ENCODE measurements at places on chromosomes 6 and 20.

DNA sequence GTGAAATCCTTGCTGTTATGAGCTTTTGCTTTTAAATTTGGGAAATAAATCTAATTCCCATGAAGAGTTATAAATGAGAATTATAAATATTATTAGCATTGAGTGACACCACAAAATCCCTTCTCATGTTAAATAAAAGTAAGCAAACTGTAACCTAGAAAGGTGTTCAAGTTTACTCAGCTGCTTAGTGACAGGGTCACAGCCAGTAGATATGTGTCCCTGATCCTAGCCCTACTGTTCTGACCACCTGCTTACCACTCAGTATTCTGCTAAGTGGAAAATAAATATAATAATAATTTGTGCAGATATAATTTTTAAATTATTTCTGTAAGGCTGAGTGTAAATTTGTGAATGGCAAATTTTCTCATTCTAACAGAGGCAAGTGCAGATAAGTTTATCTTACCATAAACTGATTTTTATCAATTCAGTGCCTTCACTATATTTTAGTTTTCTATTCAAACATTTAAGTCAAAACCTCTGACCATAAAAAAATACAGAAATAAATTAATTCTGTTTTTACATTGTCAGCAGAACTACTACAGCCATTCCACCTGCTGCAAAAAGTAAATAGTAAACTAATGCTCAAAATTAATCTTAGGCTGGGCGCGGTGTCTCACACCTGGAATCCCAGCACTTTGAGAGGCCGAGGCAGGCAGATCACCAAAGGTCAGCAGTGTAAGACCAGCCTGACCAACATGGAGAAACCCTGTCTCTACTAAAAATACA lies 118.2 kb downstream of the TENT5A start:
- ATAC-seq: no peak

DNA sequence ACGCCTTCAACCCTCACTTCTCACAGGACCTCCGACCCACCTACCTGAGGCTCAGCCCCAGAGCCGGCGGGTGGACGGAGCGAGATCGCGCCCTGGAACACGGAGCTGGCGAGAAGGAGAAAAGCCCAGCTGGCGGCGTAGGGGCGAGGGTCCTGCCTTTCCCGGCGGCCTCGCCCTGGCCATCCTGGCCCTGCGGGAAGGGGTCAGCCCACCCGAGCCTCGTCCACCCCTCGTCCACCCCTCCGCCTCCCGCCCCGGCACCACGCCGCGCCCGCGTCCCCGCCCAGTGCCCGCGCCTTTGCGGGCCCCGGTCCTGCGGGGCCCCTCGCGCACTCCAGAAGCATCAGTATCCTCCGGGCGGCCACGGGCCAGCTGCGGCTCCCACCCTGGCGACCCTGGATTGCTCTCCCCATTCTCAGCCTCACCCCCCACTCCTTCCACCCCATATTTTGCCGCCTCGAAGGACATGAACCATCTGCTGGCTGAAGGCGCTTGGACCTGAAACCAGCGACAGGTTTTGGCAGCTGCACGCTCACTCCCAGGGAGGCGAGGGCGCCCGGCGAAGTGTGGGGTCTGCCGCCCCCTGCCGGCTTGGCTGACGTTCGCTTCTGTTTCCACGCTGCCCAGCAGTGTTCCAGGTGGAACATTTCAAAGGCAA lies 65.1 kb downstream of the PLG start:
- ATAC-seq: peak; percentile 98

DNA sequence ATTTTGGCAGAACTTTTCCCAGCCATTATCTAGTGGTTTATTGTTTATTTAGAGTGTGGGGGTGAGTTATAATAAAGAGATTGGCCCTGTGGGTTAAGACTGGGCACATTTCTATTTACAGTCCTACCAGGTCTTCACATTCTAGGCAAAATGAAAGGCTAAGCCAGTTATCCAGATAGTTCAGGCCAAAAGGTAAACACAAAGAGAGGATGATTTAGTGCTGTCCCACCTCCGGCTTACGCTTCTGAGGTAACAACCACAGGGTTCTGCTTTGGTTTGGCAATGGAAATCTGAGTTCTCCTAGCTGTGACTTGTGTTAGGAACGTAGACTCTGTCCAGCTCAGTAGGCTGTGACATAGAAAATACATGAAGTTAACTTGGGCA lies 50.3 kb upstream of the PTPRK start:
- ATAC-seq: no peak

- peak; percentile 39 for ATAC-seq
Observed at GRCh38 chr20:9500121-9500520, 14.3 kb upstream of the LAMP5 start.

- peak; percentile 79 for ATAC-seq
Observed at GRCh38 chr6:14984519-14984853, 261.4 kb upstream of the JARID2 start.

- no peak for ATAC-seq
Observed at GRCh38 chr20:11067359-11067758, 393.6 kb upstream of the JAG1 start.

- no peak for ATAC-seq
Observed at GRCh38 chr20:47503685-47504084, 2.0 kb downstream of the NCOA3 start.

DNA sequence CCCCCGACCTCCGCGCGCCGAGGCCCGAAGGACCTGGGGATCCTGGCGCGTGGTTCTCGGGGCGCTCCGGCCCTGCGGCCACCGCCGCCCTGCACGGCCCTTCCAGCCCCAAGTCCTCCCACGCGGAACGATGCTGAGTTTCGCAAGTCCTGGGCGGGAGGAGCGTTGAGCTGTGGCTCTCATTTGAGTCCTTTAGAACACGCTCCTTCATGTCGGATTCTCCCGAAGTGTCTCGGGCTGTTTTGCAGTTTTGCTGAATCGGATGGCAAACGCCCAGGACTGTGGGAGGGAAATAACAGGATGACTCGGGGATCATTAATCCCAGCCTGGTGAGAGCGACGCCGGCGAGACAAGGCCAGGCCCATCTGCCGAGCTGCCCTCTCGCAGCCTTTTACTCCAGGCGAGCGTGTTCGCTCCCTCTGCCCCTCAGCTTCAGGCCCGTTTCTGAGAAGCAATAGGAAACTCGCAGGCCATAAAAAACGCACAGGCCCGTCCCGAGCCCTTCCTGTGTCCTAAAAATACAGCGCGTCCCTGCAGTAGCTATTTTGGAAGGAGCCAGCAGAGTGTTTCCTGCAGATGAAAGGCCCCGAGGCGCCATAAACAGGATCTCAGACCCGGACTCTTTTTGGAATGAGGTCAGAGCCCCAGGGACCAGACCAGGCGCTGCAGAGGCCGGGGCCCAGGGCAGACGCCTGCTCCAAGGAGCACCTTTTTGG lies 153.5 kb downstream of the DLL1 start:
- ATAC-seq: peak; percentile 32

DNA sequence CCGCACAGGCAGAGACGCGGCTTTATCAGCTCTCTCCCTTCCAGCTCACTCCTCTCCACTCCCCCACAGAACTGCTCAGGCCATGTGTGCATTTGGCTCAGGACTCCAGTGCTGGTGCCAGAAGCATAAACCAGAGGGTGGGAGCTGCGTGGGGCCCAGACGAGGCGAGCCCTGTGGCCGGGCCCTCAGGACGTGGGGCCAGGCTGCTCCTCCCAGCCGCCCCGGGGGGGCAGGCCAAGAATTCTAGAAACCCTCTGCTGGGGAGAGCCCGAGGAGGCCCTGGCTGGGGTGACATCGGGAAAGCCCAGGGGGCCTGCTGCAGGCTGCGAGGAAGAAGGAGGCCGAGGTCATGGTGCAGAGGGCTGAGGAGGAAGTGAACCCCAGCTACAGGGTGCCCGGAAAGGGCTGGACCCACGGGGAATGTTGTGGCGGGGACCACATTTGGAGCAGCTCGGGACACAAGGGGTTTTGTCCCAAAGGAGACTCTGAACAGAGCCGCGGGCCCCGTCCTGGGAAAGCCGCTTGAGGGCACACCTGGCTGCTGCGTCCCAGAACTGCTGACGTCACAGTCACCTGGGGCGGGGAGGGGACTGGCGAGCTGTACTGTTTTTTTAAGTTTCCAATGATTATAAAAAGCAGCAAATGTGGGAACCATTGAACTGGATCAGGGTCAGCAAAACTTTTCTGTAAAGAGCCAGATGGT lies 107.1 kb downstream of the BANF2 start:
- ATAC-seq: peak; percentile 18

GRCh38 chr6:105135907-105136430 lies 43.8 kb downstream of the POPDC3 start:
- ATAC-seq: no peak

DNA sequence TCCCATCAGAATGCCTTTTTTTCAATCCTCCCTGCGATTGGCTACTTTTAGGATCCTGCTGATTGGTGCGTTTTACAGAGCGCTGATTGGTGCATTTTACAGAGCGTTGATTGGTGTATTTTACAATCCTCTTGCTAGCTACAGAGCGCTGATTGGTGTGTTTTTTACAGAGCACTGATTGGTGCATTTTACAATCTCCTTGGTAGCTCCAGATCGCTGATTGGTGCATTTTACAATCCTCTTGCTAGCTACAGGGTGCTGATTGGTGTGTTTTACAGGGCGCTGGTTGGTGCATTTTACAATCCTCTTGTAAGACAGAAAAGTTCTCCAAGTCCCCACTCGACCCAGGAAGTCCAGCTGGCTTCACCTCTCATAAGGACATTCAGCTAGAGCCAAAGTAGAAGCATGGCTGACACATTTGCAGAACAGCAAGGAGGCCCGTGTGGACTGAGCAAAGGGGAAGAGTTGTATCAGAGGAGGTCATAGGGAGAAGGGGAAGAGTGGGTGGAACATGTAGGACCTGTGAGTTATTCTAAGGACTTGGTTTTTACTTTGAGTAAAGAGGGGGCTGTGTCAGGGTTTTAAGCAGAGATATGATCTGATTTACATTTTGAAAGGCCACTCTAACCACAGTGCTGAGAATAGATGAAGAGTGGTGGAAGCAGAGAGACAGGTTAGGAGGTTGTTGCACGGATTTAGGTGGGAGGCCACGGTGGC lies 2.6 kb downstream of the ALDH5A1 start:
- ATAC-seq: no peak

DNA sequence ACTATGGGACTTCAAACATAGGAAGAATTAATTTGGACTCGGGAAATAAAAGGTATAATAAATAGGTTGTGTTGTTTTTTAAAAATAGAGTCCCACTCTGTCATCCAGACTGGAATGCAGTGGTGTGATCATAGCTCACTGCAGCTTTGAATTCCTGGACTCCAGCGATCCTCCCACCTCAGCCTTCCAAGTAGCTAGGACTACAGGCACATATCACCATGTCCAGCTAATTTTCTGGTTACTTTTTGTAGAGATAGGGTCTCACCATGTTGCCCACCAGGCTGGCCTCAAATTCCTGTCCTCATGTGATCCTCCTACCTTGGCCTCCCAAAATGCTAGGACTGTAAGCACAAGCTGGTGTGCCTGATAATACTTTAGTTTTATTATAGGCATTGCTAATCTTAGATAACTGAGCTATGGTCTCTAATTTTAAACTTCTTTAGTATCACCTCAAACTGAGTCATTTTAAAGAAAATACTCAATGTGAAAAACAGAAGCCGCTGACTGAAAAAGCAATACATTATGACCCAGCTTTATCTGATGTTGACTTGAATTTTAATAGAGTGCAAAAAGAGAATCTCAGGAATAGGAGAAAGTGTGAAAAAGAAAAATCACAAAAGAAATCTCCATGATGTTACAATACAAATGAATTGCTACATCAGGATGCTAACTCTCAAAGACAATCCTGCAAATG lies 251.0 kb downstream of the RNGTT start:
- ATAC-seq: no peak

- peak; percentile 63 for ATAC-seq
Observed at GRCh38 chr20:14418376-14418775, 81.0 kb upstream of the FLRT3 start.

GRCh38 chr6:131303338-131303930 lies 168.2 kb downstream of the AKAP7 start:
- no peak for ATAC-seq

DNA sequence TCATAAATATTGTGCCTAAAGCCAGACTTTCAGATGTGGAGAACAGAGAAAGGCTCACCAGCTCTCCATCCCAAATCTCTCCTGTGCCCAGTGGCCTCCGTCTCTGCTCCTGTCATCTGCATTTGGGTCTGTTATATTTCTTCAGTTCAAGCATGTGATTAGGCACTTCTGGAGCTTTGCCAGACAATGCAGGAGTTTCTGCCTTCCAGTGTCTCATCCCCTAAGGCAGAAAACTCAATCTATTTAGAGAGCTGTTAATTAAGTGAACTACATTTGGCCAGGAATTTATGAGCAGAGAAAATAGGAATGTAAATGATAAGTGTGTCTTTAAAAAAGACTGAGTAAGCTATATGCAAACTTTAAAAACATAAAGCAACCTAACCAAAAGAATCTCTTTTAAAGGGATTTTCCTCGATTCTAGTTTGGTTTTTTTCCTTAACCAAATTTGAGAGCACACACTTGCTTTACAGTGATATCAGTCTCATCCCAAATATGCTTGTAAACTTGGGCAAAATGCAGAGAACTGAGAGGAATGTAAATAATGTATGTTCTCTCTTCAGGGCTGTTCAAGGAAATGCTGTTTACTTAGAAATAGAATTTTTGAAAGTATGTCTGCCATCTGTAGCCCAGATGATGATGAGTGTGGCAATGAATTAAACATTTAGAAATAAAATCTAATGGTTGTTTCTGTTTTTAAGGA lies 113.9 kb downstream of the ELOVL4 start:
- no peak for ATAC-seq

DNA sequence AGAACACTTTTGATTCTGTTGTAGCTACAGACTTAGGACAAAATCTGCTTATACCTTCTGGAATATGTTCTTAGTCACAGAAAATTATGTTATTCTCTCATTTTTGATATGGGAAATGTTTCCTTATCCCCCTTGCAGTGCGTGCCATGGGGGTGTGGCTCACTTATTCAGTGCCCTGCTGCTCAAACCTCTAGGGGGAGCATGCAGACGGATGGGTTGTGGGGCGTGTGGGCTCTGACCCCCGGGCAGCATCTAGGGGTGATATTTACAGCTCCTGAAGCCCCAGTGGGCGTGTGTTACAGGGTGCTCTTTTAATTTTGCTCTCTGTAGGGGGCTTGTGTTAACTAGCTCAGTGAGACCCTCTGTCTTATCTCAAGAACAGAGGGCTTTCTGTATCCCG lies 61.3 kb upstream of the FERMT1 start:
- ATAC-seq: no peak

GRCh38 chr6:147839708-147840610 lies 331.5 kb downstream of the SAMD5 start:
- peak; percentile 85 for ATAC-seq

GRCh38 chr20:50663095-50663821 lies 28.1 kb downstream of the RIPOR3 start:
- peak; percentile 25 for ATAC-seq

DNA sequence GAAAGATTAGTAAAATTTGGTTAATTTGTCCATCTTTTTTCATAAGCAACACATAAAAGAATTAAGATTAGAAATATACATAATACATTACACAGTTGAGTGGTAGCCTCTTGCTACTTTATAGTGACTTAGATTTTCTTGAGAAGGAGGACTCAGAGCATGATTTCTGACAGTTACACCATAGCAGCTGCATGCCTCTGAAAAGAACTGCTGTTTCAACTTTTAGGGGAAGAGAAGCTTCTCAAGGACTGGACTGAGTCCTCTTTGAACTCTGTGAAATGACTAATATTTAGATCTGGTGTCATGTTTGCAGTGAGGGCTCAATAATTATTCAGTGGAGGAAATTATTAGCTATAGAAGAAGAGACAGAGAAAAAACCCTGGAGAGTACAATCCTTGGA lies 272.5 kb downstream of the BTBD9 start:
- no peak for ATAC-seq

GRCh38 chr6:15313367-15313766 lies 67.5 kb downstream of the JARID2 start:
- ATAC-seq: peak; percentile 67
